Activated CD4-positive, alpha-beta T cell treated with anti-CD3 and anti-CD28 coated beads, Interleukin-2, Interleukin-4, amounts not matched to agents 100 ng/mL and 50 ng/mL, durations not matched to agents 16 hours and 8 hours (primary cell): ENCODE measurements at places on chromosomes 1 and 21.

DNA sequence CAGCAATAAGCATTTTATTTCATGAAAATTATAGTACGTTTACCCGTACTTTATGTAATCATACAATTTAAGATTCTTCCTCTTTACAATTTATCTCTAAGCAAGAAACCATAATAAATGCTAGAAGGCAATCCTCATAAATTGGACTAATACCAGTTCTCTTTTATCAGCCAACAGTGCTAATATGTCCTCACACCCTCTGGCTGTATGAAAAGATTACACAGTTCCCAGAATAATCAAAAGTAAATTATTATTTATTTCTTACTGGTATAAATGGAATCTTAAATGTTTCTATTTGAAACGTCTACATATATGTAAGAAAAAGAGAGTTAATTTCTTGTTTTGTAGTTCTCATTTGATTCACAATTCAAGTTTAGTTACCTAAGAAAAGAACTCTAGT, 3.1 kb upstream of the CDKN2C start:
- DNase-seq: no peak

- no peak for DNase-seq
Measured at GRCh38 chr1:227950735-227951346, 3.1 kb upstream of the WNT9A start.

- peak; percentile 65 for DNase-seq
Measured at GRCh38 chr1:36650200-36651065, 167.7 kb upstream of the CSF3R start.

DNA sequence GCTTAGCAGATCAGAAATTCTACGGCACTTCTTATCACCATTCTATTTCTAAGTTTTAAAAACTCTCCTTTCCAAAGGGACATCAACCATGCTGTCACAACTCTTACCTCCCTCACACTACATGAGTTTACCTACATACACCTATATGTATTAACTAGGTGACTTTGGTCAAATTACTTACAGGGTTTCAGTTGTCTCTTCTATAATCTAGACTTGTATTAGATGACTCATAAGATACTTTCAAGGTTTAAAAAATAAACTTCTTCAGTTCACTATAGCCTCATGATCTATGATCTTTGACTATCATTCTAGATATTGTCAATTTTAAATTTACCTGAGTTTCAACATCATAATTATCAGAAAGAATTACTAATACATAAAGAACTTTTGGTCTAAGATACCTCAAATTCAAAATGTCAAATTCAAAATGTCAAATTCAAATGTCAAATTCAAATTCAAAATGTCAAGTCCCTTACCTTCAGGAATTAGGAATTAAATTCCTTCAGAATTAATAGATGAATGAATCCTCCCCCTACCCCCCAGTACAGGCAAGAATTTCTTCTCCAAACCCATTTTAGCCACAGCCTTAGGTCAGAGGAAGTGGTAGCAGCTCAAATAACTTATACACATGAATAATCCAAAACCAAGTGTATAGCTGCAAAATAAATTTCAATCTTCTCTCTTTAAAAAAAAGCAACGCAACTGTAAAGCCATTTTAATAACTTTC, 31.1 kb downstream of the OTUD7B start:
- DNase-seq: no peak

DNA sequence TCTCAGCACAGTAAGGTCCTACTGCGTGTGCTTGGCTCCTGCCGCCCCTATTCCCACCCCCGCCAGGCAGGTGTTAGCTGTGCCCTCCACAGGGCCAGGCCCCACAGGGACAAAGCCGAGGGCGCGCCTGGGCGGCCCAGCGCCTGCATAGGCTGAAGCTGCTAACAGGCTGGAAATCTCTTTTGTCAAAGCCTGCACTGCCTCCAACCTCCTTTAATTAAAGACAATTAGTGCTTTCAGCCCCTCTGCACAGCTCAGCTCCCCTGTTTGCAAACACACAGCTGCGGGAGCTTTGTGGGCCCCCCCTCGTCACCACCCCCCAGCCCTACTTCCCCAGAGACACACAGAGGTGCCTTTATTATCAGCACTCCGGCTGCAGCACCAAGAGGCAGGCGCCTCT, 95.9 kb downstream of the EPHB2 start:
- no peak for DNase-seq

DNA sequence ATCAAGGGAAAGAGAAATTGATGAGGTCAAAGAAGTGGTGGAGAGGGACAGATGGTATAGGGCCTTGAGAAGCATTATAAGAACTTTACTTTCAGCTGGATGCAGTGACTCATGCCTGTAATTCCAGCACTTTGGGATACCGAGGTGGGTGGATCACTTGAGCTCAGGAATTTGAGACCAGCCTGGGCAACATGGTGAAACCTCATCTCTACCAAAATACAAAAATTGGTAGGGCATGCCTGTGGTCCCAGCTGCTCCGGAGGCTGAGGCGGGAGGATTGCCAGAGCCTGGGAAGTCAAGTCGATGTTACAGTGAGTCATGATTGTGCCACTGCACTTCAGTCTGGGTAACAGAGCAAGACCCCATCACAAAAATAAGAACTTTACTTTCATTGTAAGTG, 5.7 kb downstream of the TMEM50A start:
- DNase-seq: no peak

- no peak for DNase-seq
Measured at GRCh38 chr1:3743421-3743820, 8.8 kb upstream of the CCDC27 start.

DNA sequence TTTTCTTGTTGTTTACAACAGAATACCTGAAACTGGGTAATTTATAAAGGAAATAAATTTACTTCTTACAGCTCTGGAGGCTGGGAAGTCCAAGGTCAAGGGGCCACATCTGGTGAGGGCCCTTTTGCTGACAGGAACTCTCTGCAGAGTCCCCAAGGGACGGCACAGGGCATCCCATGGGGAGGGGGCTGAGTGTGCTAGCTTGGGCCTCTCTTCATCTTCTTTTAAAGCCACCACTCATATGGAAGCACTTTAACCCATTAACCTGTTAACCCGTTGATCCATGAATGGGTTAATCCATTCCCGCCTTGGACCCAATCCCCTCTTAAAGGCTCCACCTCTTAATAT, 76.3 kb downstream of the OBSCN start:
- DNase-seq: no peak

DNA sequence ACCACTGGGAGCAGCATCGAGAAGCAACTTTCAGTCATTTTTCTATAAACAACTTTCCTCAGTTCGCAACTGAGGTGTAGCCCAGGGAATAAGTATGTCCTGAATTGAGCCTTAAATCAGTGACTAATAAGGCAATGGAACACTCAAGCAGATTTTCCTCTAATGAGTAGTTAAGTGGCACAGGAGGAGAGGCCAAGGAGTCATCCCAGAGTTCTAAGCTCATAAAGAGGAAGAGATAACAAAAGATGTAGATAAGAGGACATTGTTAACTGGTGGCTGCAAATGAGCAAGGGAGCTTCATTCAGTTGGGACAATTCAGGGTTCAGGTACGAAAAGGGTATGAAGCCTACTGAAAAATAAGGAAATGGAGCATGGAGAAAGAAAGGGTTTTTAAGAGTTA, 64.5 kb downstream of the LRRC40 start:
- no peak for DNase-seq

DNA sequence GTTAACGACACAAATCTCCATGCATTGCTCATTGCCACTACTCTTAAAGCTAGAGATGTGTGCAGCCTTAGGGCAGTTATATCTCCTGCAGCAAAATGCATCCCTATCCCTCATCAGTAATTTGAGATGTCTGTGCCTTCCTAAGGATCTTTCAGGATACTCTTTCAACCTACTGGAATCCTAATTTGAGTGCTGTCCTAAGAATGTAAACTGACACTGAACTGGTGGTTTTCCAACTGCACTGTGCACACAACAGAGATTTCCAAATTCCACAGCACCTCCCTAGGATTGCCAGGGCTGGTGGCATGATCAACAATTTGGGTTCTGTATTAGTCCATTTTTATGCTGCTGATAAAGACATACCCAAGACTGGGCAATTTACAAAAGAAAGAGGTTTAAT, 193.9 kb downstream of the LTN1 start:
- DNase-seq: no peak

DNA sequence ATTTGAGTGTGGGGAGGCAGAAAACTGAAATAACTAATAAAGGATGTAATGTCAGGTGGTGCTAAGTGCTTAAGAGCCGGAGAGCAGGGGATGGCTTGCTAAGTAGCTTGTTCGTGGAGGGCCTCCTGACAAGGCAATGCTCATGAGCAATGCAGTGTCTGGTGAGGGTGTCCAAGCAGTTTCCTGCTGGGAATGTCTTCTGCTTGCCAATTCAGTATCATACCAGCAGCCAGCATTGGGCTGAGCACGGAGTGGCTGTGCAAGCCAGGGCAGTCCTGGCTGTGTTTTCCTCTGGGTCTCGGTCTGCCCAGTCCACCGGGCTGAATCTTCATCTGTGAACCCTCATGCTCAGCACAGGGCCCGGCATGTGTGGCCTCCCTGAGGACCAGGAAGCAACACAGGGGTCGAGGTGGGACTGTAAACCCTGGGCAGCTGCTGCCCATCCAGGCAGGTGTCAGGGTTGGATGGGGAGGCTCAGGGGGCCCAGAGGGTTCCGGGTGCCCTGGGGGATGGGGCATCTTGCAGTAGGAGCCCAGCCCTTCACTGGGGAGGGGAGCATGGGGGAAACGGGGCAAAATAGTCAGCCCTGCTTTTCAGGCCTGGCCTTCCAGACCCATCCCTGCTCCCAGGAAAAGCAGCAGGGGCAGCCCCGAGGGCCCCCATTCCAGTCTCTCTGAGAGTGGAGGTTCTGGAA, 27.5 kb downstream of the EDN2 start:
- DNase-seq: no peak

DNA sequence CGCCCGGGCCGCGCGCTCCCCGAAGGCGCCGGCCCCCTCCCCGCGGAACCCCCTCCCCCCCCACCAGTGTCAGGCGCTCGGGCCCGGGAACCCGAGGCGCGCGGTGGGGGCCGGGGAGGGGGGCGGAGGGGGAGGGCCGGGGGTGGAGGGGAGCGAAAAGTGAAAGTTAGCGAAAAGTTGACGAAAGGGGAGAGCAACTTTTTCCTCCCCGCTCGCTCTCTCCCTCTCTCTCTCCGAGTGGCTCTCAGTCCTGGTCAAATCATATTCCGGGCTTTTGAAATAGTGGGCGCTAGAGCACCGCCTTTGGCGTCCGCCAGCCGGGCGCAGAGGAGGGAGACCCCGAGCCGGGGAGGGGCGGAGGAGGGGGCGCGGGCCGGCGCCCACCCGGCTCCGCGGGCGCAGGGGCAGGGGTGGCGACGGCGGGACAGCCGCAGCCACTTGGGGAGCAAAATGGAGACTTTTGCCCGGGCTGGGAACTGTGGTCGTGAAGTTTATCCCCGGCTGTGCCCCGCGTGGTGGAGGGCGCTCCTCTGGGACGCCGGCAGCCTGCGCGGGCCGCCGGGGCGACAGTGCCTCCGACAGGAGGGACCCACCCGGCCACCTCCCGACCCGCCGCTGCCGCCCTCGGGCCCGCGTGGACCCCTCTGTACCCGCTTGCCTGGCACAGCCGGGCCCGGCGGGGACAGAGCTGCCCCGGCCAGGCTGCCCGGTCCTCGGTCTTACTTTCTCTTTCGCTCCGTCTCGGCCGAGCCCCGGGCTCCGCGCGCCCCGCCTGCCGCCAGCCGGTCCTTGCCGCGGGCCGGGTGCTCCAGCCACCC, 697 bp downstream of the PRDM16 start:
- DNase-seq: peak; percentile 9

DNA sequence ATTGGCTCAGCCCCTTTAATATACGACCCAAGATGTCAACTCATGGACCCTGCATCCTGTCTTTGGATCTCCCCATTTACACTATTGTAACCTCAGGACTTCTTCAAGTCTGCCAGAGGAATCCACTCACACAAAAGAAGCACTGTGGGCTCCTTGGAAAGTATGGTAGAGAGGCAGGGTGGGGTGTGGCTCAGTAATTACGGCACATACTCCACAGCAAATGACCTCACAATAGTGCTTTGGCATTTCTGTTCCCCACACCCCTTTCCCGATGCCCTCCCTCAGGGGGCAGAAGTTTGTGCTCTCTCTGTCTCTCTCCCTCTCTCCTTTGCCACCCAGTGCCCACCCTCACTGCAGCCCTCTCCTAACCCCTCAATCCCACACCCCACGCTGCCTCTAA, 27.8 kb upstream of the IFNAR2 start:
- no peak for DNase-seq

GRCh38 chr1:99801584-99801983, 35.1 kb upstream of the FRRS1 start:
- DNase-seq: no peak

- DNase-seq: peak; percentile 51
Measured at GRCh38 chr1:15974855-15975254, 1.0 kb downstream of the ZBTB17 start.

- DNase-seq: no peak
Measured at GRCh38 chr1:233367057-233367803, 39.7 kb downstream of the MAP3K21 start.
